Left lobe of liver (tissue), 2 donors: ENCODE measurements at places on chromosomes 12 and 14. TPM values are rescaled to one million over a fixed set of nuclear protein-coding genes. Genes with fewer than 3 reads are reported as not detected.

The RPL10L gene
- not detected for total RNA-seq

DNA sequence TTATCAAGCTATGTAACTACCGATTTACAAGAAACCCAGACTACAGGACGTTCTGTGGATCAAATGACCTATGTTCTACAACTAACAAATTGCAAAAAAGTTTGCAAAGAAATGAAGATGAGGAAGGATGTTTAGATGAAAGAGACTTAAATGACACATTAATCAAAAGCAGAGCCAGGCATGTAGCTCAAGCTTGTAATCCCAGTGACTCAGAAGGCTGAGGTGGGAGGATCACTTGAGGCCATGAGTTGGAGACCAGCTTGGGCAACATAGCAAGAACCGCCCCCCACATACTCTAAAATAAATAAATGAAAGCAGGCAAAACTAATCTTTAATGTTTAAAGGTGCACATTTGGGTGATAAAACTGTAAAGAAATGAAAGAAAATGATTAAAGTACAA lies 331.9 kb downstream of the BTG1 start:
- DNase-seq = no peak

DNA sequence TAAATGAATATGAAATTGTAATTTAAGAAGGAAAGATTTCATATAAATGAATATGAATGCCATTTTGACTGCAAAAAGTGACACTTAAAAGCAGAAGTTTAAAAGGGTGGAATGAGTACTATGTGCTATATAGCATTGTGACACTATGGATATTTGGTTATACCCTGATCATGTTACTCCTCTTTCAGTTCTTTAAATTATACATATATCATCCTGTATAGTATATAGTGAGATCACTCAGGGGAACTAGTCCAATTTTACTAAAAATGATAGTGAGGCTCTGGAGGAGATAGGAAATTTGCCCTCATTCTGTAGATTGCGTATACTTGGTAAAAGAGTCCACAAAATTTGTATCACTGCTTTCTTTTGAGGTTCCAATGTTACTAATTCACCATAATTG lies 155.7 kb upstream of the BTG1 start:
- no peak for DNase-seq

The PCED1B gene
- total RNA-seq = 1.2 TPM

- DNase-seq = peak; percentile 96
Observed at GRCh38 chr14:23237772-23238594, at the start of gene RNF212B. TSS of gene RNF212B (plus strand) at chr14:23237936. CDS start at chr14:23240346, 2,410 bp downstream.

DNA sequence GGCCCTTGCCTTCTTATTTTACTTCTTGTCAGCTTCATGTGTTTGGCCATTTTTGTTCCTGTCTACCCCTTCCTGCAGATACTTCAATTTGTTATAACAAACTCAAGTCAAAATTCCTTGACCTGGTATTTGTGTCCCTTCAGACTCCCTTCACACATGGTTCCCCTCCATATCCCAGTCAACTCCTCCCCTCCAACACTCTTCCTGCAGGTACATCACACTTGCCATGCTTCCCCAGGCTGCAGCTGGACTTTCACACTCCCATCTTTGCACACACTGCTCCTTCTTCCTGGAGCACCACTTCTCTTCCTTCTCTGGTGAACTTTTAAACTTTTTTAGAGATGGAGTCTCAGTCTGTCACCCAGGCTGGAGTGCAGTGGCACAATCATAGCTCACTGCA lies 18.9 kb upstream of the FIGNL2 start:
- DNase-seq = no peak

The EML1 gene
- total RNA-seq = 5.1 TPM

DNA sequence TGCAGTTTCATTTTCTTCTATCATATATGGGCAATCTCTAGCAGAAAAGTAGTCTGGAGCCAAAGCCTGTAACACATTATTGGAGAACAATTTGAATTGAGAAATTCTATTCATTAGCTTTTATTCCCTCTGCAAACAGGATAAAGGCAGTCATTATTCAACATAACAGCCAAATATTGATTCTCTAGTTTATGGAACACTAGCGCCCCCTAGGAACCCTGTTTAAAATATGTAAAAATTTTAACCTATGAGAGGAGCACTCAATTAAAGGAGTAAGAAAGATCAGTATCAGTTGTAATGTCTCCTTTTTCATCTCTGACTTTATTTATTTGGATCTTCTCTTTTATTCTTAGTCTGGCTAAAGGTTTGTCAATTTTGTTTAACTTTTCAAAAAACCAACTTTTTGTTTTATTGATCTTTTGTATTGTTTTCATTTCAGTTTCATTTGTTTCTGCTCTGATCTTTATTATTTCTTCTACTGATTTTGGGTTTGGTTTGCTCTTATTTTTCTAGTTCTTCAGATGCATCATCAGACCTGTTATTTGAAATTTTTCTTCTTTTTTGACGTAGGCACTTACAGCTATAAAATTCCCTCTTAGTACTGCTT lies 4.8 kb upstream of the LMNTD1 start:
- DNase-seq = no peak

The CPNE6 gene
- 0.40 TPM for total RNA-seq

- no peak for DNase-seq
Observed at GRCh38 chr14:55153951-55154350, 24.9 kb downstream of the LGALS3 start.

DNA sequence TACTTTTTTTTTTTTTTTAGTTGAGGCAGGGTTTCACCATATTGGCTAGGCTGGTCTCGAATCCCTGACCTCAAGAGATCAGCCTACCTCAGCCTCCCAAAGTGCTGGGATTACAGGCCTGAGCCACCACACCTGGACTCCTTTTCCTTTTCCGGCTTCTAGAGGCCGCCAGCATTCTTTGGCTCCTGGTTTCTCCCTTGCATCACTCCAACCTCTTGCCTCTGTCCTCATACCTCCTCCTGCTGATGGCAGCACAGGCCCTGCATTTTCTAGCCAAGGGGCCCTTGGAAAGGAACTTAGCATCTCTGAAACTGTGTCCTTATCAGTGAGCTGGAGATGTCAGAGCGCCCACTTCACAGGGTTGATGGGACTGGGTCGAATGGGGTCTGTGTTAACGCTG lies 53.3 kb downstream of the MAP1LC3B2 start:
- no peak for DNase-seq
